ENCODE measurements at places on chromosomes 6 and 20. TPM values are rescaled to one million over a fixed set of nuclear protein-coding genes. Genes with fewer than 3 reads are reported as not detected.

DNA sequence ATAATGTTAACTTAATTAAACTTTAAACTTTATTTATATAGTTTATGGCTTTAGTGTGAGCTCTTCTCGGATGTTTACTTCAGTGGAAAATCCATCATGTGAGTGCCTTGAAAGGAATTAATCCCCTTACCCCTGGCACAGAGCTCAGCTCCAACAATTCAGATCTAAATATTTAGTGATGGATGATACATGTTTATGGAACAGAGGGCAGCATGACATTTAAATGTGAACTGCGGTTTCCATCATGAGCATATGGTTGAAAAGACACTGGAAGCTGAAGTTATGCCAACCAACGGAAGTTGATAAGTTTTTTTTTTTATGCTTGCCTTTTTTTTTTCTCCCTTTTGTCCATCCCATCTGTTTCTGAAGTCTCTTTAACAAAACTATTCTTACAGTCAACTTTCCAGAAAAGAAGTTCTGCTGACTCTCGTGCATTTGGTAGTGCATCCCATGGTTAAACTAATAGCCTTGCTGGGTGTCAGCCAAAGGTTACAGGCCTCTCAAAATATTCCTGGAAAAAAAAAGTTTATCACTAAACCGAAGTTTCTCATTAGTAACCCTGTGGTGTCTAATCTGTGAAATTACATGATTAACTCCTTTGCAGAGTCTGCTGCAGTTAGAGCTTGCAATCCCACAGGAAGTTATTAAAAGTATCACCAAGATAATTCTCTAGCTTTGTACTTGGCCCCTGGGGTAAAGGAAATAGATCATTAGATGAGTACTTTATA lies 243.9 kb upstream of the TCF21 start:
- DNase-seq, result no peak

GRCh38 chr6:6843057-6843627 lies 254.6 kb downstream of the LY86 start:
- no peak for DNase-seq

DNA sequence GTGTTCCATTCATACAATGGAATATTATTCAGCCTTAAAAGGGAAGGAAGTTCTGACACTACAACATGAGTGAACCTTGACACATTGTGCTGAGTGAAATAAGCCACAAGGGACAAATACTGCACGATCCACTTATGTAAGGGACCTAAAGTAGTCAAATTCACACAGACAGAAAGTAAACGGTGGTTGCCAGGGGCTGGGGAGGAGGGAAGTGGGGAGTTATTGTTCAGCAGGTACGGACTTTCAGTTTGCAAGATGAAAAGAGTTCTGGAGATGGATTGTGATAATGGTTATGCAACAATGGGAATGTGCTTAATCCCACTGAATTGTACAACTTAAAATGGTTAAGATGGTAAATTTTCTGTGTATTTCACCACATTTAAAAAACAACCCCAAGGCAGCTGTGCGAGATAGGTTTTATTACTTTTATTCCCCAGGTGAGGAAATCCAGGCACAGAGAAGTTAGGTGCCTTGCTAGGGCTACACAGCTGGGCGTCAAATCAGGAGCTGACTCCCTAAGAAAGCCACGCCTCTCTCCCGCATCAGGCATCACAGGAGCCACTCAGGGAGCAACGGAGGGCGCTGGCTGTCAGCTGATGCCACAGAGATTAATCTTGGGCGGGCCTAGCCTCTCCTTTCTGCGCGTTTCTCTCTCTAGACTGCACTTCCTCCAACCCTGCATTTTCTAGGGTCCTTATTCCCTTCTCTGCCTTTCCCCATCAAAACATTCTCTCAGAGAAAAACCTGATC lies 9.3 kb upstream of the TRAF3IP2 start:
- no peak for DNase-seq

DNA sequence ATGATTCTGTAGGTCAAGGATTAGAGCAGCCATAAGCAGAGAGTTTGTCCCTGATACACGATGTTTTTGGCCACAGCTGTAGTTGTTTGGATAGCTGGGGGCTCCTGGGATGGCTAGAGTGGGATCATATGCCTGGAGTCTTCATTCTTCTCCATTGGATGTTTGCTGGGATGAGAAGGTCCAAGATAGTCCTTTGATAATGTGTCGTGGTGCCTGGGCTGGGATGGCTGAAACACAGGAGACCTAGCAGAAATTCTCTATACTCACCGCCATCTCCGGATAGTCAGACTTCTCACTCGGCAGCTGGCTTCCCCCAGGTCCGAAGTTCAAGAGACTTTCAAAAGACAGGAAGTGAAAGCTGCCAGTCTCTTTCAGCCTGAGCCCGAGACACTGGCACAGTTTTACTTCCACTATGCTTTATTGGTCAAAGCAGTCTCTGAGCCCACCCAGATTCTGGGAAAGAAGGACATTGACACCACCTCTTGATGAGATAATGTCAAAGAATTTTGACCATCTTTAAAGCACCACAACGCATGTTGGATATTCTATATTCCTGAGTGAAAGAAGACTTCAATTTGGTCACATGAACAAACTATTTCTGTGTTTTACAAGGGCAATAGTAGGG lies 16.0 kb downstream of the MARCKS start:
- peak; percentile 30 for DNase-seq

DNA sequence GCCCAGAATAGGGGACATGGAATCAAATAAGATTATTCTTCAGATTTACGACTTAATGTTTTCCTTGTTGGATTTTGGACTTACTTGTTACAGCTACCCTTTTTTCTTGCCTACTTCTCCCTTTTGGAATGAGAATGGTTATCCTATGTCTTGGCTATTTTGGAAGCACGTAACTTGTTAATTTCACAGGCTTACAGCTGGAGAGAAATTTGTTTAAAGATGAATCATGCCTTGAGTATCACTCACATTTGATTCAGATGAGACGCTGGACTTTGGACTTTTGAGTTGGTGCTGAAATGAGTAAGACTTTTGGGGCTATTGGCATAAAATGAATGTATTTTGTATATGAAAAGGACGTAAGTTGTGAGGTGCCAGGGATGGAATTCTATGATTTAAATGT lies 83.3 kb downstream of the SMPDL3A start:
- DNase-seq, result no peak

DNA sequence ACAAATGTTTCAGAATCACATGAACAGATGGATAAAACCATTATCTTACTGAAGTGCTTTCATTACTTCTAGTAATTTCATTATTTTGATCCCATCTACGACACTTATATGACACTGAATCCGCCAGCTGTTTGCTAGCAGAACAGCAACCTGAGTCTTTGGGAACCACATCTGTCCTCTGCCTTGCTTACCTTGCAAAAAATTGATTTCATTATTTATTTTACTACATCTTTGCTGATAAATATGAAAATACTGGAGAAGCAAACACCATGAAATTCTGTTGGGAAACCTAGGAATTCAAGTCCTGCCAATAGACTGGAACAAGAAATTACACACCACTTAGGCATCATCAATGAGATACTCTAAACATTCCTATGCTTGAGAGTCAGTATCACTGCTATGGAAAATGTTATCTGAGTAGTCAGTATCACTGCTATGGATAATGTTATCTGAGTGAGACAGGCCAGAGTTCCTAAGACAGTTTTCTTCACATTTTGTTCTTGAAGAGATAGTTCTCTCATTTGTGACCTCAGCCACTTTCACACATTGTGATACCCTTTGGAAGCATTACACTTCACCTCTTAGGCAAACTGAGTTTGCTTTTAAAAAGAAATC lies 91.9 kb downstream of the PDE10A start:
- DNase-seq, result no peak

GRCh38 chr20:51584737-51585136 lies 42.2 kb upstream of the NFATC2 start:
- DNase-seq, result no peak

DNA sequence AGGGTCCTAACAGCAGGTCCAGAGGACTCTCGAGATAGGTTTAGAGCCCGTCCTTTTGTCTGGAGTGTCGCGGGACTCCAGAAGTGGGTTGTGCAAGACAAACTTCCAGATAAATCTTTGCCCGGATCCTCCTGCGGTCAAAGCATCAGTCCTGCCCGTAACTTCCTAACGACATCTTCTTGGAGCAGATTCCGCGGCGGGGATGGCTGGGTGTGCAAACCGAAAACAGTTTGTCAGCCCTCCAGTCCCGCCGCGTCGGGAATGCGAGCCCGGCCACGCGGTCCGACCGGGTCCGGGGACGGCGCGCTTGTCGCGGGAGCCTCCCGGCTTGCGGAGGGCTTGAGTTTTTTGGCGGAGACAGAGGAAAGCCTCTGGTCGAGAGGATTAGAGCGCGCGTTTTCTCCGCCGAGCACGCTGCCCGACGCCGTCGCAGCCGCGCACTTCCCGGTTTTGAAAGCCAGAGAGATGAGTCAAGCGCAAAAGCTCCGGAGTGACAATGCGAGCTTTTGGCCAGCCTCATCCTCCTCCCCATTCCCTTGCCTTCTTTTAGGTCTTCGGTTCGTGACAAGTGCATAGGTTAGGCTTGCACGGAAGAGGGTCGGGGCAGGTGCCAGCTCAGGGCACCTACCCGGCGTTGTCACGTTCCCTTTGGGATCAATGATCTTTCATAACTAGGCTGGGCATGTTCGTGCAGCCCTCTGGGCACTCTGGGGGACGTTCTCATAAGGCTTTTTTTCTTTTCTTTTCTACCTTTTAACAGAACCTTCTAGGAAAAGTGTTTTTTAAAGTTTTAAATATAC lies 91.3 kb upstream of the PRDM1 start:
- peak; percentile 50 for DNase-seq

DNA sequence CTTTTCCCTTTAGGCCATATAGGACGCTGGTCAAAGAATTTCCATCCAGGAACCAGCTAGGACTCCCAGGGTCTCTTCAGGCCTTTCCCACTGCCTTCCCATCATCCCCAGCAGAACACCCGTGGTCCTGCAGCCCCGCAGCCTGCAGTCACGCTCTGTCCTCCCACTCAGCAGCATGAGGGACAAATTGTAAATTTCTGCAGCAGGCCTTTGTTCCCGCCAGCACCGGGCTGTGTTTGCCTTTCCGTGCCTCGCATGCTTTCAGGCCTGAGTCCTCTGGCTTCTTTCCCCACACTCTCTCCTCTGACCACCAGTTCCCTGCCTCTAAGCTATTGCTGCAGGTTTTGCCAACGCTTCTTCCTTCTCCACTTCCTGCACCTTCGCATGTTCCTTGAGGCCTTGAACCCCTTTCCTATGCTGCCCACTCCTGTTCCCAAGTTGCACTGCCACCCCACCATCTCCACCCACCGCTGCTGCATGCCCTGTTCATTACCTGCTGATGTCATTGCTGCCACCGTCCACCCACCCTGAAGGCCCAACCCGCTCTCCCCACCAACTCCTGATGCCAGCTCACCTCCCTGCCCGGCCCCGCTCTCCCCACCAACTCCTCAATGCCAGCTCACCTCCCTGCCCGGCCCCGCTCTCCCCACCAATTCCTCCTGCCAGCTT lies 49.8 kb downstream of the RNASET2 start:
- no peak for DNase-seq

GRCh38 chr20:48146877-48147276 lies 361.6 kb upstream of the SULF2 start:
- DNase-seq, result no peak

- DNase-seq, result no peak
These were observed 9.6 kb downstream of the ABHD12 start for GRCh38 chr20:25380945-25381614.

The PRDM1 gene
- 16.3 TPM for total RNA-seq

The ZBTB46 gene
- 0.46 TPM for total RNA-seq

The CRISP2 gene
- total RNA-seq, result not detected

The BPIFB1 gene
- not detected for total RNA-seq

The CFB gene
- total RNA-seq, result 0.29 TPM

The SLC22A1 gene
- total RNA-seq, result 2.8 TPM

The SLC17A9 gene
- total RNA-seq, result 47.6 TPM

The TTLL9 gene
- 0.61 TPM for total RNA-seq

The TNNC2 gene
- not detected for total RNA-seq

Measured in activated B cell treated with CpG ODN at 0.5 μM for 24 hours (primary cell).